ENCODE measurements at places on chromosomes 3 and 15.

- DNase-seq, result no peak
Observed at GRCh38 chr3:38601956-38602550, 47.4 kb downstream of the SCN5A start.

DNA sequence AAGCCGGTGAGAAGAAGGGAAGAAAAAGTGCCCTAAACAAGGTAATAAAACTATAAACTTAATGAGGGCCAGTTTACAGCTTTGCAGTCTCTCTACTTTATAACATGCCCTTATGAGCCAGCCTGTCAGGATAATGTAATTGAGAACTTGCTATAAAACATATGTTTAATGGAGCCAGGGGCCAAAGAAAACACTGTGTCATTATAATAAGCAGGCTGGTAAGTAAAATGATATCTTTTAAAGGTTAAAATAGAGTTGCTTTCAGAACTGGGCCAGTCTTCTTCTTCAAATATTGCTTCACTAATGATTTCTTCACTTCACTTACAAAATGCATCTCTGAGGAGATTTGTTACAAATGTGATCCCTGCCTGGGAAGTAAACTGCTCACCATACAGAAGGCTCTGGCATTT lies 192.5 kb downstream of the SHOX2 start:
- no peak for DNase-seq

GRCh38 chr3:101133652-101134051 lies 140.4 kb upstream of the ABI3BP start:
- no peak for DNase-seq

DNA sequence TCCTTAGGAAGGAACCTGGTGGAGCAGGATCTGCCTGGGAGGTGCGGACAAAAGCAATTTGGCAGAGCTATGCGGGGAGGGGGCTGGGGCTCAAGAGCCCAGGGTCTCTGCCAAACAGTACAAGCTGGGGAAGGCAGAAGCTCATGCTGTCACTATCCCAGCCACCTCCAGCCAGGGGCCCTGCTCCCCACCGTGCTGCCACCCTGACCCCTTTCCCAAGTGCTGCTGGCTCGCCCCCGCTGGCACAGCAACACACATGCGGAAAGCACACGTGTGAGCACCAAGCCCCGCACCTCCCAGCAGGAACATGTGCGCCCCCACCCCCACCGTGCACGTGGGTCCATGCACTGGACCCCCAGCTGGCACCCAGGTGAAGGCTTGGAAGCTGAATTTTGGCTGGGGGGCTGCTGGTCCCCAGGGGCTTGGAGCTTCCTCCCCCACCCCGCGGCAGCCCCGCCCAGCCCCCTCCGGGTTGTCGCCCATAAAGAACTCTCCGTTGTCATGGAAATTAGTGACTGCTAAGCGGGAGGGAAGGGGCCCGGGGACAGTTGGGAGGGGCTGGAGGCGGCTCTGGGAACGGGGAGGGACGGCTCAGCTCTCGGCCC lies 742 bp downstream of the CAMKV start:
- no peak for DNase-seq

DNA sequence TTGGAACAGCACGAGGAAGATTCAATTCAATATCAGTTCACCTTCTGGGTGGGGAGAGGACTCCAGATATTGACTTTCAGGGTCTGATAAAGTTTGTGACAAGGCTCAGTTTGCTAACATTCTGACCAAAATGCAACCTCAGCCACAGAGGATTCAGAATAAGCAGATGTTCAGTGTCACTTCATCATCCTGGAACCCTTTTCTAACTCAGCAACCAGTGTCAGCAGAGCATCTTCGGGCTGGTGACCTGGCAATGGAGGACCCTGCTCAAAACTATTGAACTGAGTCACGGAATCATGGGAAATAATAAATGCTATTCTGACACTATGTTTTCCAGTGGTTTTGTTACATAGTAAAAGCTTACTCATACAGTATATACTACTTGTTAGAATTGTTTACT lies 433.4 kb upstream of the CFAP20DC start:
- DNase-seq, result no peak

- DNase-seq, result no peak
Observed at GRCh38 chr3:426072-426471, 229.5 kb downstream of the CHL1 start.

DNA sequence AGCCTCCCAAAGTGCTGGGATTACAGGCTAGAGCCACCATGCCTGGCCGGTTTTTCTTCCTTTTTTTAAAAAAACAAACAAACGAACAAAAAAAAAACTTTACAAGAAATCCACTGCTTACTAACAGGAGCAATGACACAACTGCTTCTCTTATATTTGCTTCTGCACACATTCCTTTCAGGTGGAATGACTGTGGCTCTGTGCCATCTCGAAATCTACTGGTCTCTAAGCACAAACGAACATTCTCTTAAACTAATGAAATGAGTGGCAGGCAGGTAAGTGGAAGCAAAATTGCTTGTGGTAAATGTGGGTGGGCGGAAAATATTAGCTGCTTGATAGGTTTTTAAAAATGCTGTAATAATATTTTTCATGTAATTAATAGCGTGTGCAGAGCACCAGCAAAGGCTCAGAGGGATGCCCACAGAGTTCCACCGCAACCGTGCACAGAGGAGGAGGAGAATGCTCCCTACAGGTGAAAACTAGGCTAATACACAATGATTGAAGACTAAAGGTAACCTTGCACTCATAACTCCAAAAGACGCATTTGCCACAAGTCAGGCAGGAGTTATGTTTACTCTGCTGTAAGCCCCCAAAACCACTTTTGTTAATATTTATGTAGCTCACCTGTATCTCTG lies 77.4 kb downstream of the LSAMP start:
- no peak for DNase-seq

- no peak for DNase-seq
Observed at GRCh38 chr15:97463696-97464095, 496.8 kb upstream of the ARRDC4 start.

GRCh38 chr3:127857333-127857732 lies 35.0 kb upstream of the MGLL start:
- DNase-seq, result no peak

GRCh38 chr3:125116311-125117080 lies 60.7 kb upstream of the HEG1 start:
- DNase-seq, result no peak

GRCh38 chr3:143334231-143334630 lies 214.7 kb downstream of the CHST2 start:
- DNase-seq, result no peak

DNA sequence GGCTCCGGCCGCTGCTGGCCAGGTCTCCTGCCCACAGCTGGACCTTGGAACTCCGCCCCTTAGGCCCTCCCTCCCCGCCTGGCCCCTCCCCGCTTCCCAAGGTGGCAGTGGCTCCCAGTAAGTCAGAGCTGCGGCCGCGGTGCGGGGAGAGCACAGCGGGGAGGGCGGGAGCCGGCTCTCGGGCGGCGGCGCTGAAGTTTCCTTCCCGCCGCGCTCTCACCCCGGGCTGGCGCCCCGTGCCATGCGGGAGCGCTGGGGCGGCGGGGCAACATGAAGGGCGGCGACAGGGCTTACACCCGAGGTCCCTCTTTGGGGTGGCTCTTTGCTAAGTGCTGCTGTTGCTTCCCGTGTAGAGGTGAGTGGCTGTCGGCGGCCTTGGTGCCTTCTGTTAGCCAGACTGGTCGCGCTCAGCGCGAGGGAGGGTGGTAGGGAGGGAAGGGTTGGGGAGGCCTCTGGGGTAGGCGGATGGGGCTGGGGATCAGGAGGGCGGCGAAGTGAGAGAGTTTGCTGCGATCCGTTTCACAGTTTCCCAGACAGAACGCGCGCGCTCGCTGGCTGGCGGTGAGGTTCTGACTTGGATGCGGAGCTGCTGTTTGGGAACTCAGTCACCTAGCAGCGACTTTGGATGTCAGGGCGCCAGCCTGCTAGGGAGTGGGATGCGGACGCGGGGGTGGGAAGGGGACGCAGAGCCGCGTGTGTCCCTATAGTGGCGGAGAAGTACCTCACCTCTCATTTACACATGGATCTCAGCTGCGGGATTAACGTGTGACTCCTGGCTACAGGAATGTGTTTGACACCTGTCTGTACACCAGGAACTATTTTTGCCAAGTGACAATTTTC lies 145.5 kb upstream of the UMPS start:
- no peak for DNase-seq

DNA sequence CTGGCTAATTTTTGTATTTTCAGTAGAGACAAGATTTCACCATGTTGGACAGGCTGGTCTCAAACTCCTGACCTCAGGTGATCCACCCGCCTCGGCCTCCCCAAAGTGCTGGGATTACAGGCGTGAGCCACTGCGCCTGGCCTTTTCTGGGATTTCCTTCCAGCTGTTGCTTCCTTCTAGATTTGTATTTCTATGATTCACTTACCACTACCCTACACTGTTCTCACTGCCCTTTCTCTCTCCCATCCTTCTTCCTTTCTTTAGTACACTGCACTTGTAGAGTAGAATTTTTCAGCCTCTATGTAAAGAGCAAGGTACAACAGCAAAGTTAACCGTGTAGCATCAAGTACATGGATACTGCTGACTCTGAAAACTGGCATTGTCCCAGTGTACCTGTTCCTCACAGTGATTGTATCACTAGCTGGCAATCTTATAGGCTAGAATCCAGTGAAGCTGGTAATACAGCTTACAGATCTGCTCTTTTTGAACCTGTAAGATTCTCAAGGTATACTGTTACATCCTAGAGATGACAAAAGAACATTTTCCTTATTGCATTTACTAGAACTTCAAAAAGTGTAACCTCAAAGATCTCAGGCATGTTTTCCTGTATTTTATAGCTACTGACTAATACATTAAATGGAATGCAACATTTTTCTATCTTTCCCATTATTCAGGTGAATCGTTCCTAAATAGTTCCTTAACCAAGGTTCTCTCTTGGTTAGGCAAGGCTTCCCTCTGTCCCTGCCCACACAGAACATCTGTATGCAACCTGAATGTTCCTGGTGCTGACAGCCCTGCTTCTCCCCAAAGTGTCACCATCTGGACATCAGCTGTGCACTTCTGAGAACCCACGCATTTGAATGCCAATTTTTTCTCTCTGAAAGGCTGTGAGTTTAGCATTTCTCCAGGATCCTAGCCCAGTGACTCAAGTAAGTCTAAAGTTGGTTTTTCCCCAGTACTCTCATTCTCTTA lies 74.1 kb upstream of the RAP2B start:
- DNase-seq, result no peak

GRCh38 chr3:130644628-130645253 lies 101.9 kb downstream of the PIK3R4 start:
- no peak for DNase-seq

GRCh38 chr15:42157381-42157780 lies 945 bp upstream of the PLA2G4F start:
- DNase-seq, result no peak

DNA sequence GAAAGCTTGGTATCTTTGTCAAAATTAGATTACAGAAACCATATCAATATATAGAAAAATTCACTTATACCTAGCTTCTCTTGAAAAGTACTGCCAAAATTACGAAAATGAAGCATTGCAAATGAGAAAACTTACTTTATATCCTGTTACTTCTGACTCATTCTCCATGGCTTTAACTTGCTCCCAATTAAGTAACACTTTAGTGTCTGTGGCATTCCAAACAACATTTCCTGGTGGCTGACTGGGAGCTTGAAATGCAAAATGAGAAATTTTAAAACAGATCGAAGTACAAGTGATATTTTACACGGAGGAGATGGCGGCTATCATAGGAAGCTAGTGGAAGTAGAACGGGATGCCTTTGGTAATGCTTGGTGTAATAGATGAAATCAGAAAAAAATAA lies 347.3 kb downstream of the CNTN3 start:
- DNase-seq, result no peak

DNA sequence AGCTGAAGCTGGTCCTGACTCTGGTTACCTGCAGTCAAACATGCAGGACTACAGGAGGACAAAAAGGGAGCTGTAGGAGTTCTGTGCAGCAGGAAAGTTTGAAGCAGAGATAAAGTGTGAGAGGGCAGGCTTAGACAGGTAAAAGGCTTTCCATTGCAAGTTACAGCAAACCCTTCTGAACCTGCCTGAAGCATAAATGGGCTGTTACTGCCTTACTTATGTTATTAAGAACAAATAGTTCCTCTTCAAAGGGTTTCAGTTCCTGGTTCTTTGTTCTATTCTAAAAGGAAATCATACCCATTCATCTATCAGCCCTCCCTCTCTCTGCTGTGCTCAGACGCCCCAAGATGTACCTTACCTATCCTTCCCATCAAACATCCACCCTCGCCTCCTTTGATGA lies 52.4 kb upstream of the CACNA2D3 start:
- DNase-seq, result no peak

DNA sequence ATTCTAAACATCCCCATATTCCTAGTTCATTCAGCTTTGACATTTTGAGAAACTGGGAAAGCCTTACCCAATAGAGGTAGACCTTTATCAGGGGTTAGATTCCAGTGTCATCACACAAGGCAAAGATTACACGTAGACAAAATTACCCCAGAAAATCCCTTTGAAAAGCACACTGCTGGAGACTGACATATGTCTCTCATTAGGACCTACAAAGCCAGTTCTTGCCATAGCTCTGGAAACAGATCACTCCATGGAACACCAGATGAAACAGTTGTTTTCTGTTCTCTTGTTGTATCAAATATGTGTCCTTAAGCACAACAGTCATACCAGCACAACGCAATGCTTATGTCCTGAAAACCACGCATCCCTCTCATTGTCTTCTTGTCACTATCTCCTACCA lies 44.7 kb downstream of the RARB start:
- DNase-seq, result no peak

DNA sequence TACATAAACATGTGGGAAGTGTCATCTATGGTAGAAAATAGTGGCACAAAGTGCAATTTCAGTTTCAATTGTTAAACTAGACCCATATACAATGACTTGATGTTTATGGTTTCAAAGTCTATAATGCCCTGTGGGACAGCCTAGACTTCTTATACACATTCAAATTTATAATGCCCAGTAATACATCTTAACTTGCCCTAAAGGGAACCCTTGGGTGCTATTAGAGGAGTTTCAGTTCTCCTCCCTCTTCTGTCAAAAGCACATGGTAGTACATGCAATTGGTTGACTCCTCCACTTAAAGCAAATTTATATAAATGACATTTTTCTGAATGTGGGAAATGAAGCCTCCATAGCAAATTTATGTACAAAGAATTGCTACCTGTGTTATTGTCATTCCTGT lies 30.2 kb upstream of the OR5K4 start:
- DNase-seq, result no peak

- no peak for DNase-seq
Observed at GRCh38 chr3:131840156-131840797, 194.5 kb downstream of the CPNE4 start.

GRCh38 chr3:13795816-13796215 lies 84.1 kb downstream of the WNT7A start:
- no peak for DNase-seq

GRCh38 chr15:70442616-70443321 lies 320.6 kb downstream of the UACA start:
- no peak for DNase-seq

Measured in stimulated activated CD8-positive, alpha-beta memory T cell treated with anti-CD3 and anti-CD28 coated beads, Interleukin-7, amount 100 ng/mL, for 1 hour (primary cell).